ENCODE measurements at places on chromosomes 11 and 22.

- no peak for DNase-seq
Measured at GRCh38 chr11:67118181-67118766, 789 bp upstream of the KDM2A start.

DNA sequence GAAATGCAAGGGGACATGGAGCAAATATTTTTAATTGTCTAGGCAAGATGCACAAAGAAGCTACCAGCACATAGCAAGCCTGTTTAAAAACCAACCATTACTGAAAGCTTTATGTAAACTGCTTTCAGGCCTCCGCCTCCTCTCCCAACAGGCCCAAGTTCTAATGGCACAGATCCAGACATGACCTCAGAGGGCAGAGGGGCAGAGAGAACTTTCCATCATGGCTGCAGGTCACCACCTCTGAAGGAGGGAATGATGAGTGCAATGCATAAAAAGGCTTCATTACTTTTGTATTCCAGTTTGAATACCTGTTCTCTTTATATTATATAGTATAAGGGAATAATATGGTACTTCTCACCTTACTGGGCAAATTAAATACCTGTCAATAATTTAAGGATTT lies 15.2 kb downstream of the DDX17 start:
- no peak for DNase-seq

- DNase-seq = no peak
Measured at GRCh38 chr11:134236834-134237556, 12.5 kb downstream of the VPS26B start.

GRCh38 chr11:46246521-46246920 lies 30.9 kb upstream of the CREB3L1 start:
- DNase-seq = no peak

- DNase-seq = no peak
Measured at GRCh38 chr11:57251491-57252104, 14.5 kb upstream of the APLNR start.

GRCh38 chr22:29041408-29041807 lies 20.2 kb downstream of the C22orf31 start:
- DNase-seq = no peak

GRCh38 chr11:65078151-65078550 lies 5.7 kb downstream of the CDCA5 start:
- no peak for DNase-seq

DNA sequence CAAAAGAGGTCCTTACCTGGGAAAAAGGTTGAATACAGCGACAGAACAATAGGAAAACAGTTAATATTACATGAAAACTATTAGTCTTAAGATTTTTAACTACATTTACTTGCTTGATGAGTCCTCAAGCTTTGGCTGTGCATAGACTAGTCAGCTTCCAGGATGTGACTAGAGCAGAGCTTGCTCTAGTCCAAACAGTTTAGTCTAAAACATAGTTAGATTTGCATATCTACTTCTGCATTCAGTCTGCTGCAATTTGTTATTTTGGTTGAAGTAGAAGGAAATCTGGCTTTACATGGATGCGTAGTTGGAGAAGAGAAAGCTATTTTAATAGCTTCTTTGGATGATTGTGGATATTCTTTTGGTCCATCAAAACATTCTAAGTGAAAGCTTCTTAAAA lies 95.3 kb upstream of the ALKBH3 start:
- DNase-seq = no peak

DNA sequence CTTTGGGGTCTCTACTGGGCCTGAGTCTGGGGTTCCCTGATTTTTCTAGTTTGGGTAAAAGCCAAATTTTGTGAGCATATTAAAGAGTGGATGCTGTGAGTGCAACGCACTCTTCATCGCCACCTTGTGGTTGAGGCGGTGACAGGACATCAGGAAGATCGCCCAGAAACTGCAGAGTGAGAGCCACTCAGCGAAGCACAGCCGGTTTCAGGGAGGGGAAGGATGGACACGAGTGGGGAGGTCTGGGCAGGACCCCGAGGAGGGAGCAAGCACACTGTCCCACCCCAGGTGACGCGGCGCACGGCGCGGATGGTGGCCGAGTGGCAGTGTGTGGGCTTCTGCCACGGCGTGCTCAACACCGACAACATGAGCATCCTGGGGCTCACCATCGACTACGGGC lies 9.1 kb downstream of the SELENOO start:
- peak; percentile 17 for DNase-seq

GRCh38 chr11:131932584-131933325 lies 562.3 kb downstream of the NTM start:
- DNase-seq = no peak

DNA sequence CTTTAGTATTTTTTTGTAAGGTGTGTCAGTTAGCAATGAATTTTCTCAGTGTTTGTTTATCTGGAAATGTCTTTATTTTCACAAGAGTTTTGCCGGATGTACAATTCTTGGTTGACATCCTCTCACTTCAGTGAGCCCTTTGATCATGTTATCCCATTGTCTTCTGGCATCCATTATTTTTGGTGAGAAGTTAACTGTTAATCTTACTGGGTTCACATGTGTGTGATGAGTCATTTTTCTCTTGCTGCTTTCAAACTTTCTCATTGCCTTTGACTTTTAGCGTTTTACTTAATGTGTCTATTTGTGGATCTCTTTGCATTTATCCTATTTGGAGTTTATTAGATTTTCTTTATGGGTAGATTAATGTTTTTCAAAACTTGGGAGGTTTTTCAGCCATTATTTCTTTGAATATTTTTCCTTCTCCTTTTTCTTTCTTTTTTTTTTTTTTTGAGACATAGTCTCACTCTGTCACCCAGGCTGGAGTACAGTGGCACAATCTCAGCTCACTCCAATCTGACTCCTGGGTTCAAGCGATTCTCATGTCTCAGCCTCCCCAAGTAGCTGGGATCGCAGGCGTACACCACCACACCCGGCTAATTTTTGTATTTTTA lies 100.5 kb upstream of the RRM1 start:
- DNase-seq = no peak

DNA sequence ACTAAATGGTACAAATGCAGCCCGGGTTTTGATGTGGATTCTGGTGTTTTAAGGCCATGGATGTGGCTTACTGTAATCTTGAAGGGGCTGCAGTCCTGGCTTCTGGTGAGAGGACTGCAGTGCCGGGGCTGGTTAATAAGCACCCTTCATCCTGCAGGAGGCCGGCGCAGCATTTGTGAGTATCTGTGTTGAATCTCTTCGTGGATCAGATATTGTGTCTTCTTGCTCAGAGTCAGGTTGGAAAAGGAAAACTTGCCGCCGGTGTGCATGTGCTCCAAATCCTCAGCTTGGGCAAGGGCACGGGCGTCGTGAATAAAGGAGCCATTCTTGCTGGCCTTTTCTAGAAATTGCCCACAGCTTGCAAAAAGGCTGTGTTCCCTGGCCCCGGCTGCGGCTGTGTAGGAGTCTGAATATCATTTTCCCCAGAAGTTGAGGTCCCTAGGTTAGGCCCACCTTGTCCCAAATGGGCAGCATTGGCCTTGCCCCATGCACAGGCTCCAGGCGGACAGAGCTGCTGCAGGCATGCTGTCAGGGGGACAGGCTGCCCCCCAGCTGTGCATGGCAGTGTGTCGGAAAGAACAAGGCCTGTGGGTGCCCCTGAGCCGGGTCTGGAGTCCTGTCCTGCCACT lies 28.9 kb upstream of the PARVB start:
- no peak for DNase-seq

DNA sequence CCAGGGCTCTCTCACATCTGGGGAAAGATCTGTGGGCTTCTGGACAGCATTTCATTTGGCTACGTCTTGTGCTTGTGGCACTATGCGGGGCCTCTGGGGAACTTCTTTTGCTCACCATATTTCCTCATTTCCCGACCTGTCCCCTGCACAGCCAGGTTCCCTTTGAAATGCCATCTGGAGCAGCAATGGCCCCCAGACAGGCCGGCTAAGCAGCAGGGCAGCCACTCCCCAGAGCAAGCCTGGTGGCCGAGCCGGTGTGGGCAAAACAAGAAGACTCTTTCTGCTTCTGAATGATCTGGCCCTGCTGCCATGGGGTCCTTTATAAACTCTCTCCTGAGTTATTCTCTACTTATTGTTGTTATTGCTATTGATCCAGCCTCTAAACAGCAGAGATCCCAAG lies 190.7 kb upstream of the NECTIN1 start:
- DNase-seq = no peak

- no peak for DNase-seq
Measured at GRCh38 chr11:78027759-78028158, 4.7 kb upstream of the KCTD14 start.

- DNase-seq = no peak
Measured at GRCh38 chr11:58776891-58777710, 45.4 kb upstream of the GLYAT start.

- DNase-seq = no peak
Measured at GRCh38 chr11:128936606-128937251, 5.9 kb downstream of the TP53AIP1 start.

DNA sequence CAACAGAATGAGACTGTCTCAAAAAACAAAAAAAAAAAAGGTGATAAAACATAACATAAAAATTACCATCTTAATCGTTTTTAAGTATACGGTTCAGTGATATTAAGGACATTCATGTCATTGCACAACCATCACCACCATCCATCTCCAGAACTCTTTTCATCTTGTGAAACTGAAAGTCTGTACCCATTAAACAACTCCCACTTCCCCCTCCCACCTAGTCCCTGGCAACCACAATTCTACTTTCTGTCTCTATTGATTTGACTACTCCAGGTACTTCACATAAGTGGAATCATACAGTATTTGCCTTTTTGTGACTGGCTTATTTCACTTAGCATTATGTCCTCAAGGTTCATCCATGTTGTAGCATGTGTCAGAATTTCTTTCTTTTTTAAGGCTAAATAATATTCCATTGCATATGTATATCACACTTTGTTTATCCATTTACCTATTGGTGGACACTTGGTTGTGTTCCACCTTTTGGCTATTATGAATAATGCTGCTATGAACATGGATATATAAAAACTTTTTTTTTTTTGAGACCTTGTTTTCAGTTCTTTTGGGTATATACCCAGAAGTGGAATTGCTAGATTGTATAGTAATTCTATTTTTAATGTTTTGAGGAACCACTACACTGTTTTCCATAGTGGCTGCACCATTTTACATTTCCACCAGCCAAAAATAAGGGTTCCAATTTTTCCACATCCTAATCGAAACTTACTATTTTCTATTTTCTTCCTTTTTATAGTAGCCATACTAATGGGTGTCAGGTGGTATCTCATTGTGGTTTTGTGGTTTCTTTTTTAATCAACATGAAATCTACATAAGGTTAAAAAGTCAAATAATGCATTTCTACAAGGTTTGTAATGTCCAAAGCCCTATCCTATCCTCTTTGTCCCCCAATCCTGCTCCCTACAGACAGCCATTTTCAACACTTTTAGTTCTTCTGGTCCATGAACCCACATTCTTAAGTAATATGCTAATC lies 23.4 kb upstream of the PIK3C2A start:
- DNase-seq = no peak

GRCh38 chr11:83284501-83285150 lies 1.5 kb downstream of the CCDC90B start:
- no peak for DNase-seq

DNA sequence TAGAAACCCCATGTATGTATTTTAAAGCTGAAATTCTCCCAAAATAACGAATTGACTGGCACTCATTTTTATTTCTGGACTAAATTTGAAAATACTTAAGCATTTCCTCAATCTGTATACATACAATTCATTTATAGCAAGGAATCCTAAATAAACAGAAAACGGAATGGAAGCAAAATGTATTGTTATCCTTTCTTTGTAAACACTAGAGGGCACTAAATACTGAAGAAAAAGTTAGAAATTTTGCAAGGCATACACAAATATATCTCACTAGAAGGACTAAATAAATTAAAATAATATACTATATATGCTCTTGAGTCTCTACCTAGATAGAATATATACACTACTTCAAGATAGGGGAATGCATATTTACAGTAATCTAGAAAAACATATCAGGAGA lies 23.1 kb upstream of the ANO5 start:
- DNase-seq = no peak

- DNase-seq = no peak
Measured at GRCh38 chr11:85772695-85773094, 38.2 kb downstream of the SYTL2 start.

DNA sequence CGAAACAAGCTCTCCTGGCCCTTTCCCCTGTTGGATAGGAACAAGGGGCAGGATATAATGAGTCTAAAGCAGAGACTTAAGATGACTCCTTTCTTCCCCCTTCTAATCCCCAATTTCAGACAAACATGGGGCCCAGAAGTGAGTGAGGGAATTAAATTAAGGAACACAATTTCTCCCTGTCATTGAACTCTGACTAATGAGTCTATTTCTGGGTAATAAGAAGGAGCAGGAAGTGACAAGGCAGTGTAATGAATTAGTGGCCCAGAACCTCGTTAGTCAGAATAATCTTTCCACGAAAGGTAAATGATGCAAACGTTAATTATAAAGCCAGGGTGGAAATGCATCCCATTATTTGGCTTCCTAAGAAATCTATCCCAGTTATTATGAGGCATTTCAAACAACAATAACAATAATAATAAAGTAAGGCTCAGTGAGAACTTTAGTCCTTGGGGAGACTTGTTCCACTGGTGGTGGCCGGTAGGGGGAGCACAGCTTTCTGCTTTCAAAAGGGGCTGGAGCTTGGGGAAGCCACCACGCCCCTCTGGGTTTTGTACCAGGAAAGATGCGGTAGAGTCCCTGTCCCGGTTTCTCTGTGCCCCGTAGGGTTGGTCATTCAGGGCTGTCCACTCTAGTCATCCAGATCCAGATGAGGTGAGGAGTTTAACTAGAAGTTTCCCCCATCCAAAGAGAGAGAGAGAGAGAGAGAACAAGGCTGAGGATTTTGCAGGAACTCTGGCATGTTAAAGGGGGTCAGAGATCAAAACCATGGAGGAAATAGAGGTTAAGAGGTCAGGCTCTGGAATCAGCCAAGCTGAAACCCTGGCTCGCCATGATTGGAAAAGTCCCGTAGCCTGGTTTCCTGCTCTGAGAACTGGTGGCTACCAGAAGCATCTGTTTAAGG lies 298.3 kb downstream of the NTM start:
- no peak for DNase-seq

DNA sequence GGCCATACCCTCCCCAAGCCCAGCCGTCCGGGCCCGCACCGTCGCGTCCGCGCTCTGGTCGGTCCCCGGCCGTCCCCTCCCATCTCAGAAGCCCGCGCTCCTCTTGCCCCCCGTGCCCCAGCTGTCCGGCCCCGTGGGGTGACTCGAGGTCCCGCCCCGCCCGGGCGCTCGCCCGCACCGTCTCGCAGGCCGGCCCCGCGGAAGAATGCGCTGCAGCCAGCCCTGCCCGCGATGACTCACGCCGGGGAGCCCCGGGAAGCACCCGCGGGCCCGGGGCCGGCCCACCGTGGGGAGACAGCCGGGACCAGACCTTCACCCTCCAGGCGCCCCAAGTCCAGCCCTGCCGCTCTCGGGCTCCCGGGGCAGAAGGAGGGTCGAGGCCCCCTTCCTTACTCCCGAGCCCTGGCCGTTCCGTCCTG lies 320 bp upstream of the PHLDA2 start:
- DNase-seq = no peak

- no peak for DNase-seq
Measured at GRCh38 chr11:69442807-69443137, 38.7 kb upstream of the LINC01488 start.

- no peak for DNase-seq
Measured at GRCh38 chr11:65496304-65497140, 2.3 kb upstream of the MALAT1 start.

- DNase-seq = no peak
Measured at GRCh38 chr11:3220521-3221407, 2.2 kb upstream of the MRGPRG start.

Data from HS-27A (cell line).